HL-60 (cell line): ENCODE measurements at places on chromosomes 2 and 18.

DNA sequence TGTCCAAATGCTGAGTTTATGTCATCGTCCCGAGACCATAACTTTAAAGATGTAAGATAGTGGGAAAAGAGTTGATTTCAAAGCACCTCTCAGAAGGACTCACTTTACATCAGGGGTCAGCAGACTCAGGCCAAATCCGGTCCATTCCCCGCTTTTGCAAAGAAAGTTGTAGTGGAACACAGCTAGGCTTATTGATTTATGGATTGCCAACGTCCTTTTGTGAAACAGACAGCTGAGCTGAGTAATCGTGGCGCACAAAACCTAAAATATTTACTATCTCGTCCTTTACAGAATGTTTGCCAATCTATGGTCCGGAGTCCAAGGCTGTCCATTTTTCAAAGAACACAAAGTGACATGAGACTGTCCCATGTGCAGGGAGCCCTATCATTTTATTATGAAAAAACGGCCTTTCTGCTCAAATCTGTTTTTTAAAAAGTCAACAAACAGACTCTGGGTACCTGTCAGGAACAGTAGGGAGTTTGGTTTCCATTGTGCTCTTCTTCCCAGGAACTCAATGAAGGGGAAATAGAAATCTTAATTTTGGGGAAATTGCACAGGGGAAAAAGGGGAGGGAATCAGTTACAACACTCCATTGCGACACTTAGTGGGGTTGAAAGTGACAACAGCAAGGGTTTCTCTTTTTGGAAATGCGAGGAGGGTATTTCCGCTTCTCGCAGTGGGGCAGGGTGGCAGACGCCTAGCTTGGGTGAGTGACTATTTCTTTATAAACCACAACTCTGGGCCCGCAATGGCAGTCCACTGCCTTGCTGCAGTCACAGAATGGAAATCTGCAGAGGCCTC, at the start of gene IL1RN:
Gene IL1RN (plus strand): TSS at position 754 of the 801 bp plus-strand sequence. CDS start 27 bp downstream, at position 781.
- peak; percentile 96 for DNase-seq

- DNase-seq = no peak
Measured at GRCh38 chr2:236340251-236340650, 76.0 kb upstream of the ASB18 start.

- peak; percentile 17 for DNase-seq
Measured at GRCh38 chr2:207202645-207203044, 36.9 kb upstream of the KLF7 start.

- no peak for DNase-seq
Measured at GRCh38 chr2:18924886-18925285, 335.5 kb upstream of the NT5C1B start.

DNA sequence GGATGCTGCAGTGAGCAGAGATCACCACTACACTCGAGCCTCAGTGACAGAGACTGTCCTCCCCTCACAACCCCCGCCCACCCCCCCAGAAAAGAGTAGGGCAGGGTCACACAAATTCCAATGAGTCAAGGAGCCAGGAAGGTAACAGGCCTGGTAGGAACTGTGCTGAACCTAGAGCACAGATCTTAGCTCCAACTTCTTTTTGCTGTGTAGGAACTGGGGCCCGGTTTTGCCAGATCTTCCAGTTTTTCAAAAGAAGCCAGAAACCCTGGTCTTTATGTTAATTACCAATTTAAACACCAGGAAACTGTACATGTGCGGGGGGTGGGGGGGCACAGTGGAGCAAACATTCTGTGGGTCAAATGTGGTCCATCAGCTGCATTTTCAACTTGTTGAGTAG, 71.0 kb downstream of the PRPF40A start:
- no peak for DNase-seq

DNA sequence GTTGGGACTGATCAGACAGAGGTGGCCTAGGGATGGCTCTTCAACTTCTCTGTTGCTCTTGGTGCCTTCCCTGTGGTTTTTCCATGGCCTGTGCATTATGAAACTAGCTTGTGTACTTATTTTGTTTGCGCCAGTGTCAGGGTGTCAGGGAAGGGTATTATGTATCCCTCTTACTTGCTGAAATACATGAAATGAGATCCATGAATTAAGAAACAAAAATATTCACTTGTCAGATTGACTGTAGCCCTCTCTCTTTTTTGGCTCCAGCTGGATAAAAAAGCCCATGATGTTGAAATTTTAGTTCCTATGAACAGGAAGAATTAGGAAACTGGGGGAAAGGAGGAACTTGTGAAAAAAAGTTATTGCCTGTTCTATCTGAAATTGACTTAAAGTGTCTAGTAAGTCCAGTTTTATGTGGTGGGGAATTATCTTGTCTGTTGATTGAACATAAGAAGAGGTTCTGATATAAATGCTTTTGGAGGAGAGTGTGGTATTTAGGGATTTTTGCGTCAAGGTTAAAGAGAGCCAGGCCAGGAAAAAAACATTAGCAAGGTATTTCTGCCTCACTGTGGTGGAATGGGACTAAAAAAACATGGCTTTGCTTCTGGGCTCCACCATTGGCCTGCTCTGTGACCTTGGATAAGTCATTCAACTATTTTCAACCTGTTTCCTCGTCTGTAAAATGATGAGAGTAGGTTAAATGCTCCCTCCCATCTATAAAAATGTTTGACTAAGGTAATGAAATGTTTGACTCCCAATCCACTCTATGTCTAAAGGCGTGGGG, 12.0 kb downstream of the UGP2 start:
- no peak for DNase-seq

GRCh38 chr2:217790195-217790594, 212.6 kb downstream of the TNS1 start:
- DNase-seq = peak; percentile 22

GRCh38 chr2:238859636-238860347, 11.9 kb downstream of the TWIST2 start:
- no peak for DNase-seq

- no peak for DNase-seq
Measured at GRCh38 chr2:219533930-219534661, 9.5 kb downstream of the CHPF start.

GRCh38 chr2:145543155-145543554, 1023.2 kb upstream of the ZEB2 start:
- no peak for DNase-seq

GRCh38 chr2:232013701-232014353, 52.3 kb downstream of the DIS3L2 start:
- DNase-seq = peak; percentile 24

DNA sequence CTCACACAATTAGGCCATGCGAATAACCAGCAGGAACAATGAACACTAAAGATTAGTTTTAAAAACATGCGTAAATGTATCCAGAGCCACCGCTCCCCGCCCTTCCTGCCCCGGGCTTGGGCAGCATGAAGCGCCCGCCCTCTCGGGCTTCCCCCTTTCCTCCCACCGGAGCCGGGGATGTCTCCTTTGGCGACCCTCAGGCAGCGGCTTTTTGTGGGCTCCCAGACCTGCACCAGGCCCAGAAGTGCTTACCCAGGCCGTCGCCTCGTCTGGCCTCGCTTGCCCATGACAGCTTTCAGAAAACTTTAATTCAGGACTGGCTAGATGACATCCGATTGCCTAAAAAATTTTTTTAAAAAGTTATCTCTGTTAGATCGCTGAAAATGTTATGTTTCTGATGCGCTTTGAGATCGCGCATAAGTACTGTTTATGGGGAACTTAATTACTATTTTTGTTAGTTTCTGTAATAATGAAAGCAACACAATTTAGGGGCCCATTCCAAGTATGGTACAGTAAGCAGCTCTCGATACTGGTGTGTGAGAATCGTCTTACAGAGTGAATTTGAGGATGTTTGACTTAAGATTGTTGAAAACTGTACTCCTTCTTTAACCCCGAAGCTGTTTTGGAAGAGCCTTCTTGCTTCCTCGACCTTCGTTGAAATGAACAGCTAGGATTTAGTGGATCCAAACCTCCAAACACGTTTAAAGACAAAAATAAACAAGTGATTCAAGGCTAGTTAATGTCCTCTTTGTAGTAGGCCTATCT, 1.1 kb downstream of the MAP3K20 start:
- DNase-seq = no peak

DNA sequence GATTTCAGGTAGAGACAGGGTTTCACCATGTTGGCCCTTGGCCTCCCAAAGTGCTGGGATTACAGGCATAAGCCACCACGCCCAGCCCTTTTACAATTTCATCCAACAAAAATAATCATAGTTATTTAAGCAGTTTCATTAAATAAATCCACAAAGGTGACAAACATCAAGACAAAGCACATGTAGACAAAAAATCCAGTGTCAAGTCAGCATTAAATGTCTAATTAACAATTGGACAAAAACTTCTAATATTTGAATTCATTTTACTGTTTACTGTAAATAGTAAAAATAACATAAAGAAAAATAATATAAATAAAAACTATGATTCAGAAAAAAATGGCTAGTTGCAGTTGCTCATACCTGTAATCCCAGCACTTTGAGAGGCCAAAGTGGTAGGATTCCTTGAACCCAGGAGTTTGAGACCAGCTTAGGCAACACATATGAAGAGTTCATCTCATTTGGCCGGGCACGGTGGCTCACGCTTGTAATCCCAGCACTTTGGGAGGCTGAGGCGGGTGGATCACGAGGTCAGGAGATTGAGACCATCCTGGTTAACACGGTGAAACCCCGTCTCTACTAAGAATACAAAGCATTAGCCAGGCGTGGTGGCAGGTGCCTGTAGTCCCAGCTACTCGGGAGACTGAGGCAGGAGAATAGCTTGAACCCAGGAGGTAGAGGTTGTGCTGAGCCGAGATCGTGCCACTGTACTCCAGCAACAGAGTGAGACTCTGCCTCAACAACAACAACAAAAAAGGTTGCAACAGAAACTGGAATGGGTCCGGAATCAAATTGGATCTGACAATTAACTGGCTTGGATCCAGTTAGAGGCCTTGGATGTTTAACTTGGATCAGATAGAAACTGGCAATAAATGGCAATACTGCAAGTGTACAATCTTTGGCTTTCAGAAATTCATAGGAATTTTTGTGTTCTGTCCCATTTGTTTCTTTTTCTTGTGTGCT, 56.9 kb upstream of the MAT2A start:
- DNase-seq = no peak
